ENCODE measurements at places on chromosomes 3 and 15. TPM values are rescaled to one million over a fixed set of nuclear protein-coding genes. Genes with fewer than 3 reads are reported as not detected.

The ARPP21 gene
- total RNA-seq, result not detected

The UPK1B gene
- total RNA-seq, result 0.33 TPM

The RBPMS2 gene
- 9.4 TPM for total RNA-seq

The ALS2CL gene
- total RNA-seq, result 4.9 TPM

The GP9 gene
- total RNA-seq, result not detected

The RPL39L gene
- 64.2 TPM for total RNA-seq

The CRTAP gene
- total RNA-seq, result 193 TPM

The TICRR gene
- total RNA-seq, result 19.2 TPM

The MNS1 gene
- 0.52 TPM for total RNA-seq

The GPR171 gene
- not detected for total RNA-seq

The CACNA1D gene
- total RNA-seq, result 1.0 TPM

The ATP13A4 gene
- 0.81 TPM for total RNA-seq
